ENCODE measurements at places on chromosomes 7 and 10.

- DNase-seq = no peak
Observed at GRCh38 chr7:151607464-151607867, 87.8 kb upstream of the RHEB start.

DNA sequence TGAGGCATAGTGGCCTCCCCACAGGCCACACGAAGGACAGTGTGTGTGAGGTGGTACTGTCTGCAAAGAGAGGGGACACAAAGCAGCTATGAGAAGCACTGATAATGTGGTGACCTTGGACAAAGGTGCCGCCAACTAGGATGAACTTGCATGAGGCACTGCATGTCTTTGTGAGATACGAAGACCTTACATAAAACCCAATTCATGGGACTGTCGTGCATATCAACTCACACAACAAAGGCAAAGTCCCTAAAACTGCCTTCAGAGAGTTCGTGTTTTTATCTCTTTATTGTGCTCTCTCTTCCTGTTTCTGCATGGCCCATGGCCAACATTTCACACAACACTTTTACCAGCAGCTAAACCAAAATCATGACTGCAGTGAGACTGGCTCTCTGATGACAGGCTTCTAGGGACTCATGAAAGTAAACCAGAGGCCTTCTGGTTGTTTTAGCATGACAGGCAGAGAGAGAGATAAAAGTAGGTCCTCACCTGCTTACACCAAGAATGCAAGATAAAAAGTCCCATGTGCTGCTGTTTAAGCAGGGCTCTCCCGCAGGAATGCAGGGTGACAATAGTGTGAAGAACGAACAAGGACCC lies 347.8 kb downstream of the ELMO1 start:
- peak; percentile 23 for DNase-seq

- DNase-seq = no peak
Observed at GRCh38 chr10:11673346-11674280, 62.2 kb upstream of the USP6NL start.

DNA sequence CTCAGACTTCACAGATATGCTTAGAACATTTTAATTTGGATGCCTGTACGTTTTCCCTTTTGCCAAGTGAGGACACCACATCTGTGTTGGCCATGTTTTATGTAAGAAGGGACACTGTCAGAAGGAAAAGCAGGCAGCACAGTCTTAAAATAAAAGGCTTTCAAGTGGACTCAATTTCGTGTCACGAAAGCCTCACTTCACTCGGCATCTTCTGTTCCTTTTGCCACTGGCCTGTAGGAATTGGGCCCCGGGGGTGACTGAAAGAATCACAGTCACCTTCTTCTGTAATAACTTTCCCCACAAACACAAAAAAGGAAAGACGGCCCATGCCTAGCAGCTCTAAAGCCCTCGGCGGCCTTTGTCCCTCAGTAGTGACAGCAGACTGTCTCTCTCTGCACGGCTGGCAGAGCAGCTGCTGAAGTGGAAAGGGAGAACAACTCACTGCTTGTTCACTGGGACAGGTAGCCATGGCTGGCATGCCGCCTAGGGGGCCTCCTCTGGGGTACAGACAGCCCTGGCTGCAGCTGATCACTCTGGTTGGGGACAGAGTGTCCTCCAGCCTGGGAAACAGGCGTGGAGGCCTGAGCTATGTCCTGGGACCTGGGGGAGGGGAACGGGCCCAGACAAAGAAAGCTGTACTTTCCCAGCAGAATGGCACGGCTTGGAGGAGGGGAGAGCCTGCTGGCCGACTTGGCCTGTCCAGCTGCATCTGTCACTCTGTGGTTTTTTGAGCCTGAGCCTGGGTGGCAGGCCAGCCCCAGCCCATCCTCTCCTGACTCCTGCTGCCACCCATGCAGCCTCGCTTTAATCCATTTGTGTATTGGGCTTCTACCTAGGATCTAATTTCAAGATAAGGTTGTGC lies 4.4 kb downstream of the RASSF4 start:
- peak; percentile 91 for DNase-seq

DNA sequence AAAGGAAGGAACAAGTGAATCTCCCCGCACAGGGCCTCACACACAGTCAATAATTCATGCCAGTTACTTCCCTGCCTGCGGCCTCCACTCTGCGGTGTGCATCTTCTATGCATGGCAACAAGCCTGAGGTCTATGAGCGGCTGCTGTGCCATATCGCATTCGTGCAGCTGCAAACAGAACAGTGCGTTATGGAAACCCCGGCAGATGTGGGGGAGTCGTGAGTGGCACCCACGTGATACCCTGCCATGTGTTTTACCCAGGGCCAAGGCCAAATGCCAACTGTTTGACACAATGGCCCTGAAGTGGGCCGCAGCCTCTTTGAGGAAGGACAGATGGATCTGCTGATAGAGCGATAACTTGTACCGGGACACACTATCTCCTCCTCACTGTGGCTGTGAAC lies 13.4 kb downstream of the TNS3 start:
- DNase-seq = peak; percentile 73

GRCh38 chr7:7795630-7796121 lies 77.3 kb upstream of the RPA3 start:
- DNase-seq = no peak

- no peak for DNase-seq
Observed at GRCh38 chr7:99061001-99061776, 82.7 kb downstream of the SMURF1 start.

DNA sequence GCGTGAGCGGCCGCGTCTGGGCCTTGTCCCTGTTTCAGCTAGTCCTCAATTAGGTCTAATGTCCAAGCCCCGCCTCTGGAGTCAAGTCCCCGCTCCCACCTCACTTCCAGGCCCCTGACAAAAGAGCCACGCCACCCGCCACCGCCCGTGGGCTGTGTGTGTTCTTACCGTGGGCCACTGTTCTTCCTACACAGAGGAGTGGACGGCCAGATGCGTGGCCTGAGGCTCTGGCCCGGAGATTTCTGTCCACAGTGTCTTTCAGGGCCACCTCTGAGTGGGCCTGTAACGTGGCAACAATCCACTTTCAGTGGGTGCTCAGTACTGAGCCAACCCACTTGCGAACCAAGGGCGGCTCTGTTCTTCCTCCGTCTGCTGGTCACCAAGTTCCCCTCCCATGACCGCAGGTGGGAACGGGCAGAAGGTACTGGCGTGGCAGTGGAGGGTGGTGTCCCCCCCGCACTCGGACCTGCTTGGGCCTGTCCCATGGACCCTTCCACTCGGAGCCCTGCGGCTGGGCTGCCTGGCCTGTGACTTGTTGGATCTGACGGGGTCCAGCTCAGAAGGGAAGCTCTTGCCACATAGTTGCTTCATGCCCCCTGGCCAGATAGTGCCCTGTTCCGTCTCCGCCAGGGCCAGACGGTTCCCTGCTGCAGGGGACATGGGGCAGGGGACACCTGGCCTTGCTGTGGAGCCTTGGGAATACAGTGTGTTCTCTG lies 15.0 kb upstream of the ZFAND2A start:
- DNase-seq = no peak

- no peak for DNase-seq
Observed at GRCh38 chr7:24825931-24826661, 68.8 kb upstream of the GSDME start.

DNA sequence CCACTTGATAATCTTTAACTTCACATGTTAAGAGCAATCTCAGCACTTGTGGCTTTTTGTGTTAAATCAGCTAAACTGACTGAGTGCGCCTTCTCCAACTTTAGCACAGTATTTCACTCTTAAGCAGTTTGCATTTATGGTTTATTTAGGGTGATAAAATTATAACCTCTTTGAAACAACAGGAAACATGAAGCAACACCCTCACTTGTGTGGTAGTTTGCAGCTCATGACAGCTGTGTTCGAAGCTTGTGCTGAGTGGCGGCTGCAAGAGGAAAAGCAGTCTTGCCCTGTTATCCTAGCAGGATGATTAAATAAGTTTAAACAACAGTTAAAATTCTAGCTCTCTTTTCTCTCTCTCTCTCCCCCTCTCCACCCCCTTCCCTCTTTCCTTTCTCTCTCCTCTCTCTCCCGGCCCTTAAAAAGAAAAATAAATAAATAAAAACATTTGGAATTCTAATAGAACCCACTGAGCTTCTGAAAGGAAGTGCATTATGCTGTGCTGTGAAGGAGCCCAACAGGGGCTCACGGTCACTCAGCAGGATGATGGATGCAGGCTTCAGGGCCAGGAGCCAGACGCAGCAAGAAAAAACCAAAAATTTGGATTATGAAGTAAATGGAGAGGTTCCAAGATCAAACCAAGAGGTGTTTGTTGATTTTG lies 25.2 kb downstream of the OGDH start:
- peak; percentile 56 for DNase-seq

GRCh38 chr10:10629512-10629911 lies 388.2 kb upstream of the CELF2 start:
- DNase-seq = peak; percentile 8

DNA sequence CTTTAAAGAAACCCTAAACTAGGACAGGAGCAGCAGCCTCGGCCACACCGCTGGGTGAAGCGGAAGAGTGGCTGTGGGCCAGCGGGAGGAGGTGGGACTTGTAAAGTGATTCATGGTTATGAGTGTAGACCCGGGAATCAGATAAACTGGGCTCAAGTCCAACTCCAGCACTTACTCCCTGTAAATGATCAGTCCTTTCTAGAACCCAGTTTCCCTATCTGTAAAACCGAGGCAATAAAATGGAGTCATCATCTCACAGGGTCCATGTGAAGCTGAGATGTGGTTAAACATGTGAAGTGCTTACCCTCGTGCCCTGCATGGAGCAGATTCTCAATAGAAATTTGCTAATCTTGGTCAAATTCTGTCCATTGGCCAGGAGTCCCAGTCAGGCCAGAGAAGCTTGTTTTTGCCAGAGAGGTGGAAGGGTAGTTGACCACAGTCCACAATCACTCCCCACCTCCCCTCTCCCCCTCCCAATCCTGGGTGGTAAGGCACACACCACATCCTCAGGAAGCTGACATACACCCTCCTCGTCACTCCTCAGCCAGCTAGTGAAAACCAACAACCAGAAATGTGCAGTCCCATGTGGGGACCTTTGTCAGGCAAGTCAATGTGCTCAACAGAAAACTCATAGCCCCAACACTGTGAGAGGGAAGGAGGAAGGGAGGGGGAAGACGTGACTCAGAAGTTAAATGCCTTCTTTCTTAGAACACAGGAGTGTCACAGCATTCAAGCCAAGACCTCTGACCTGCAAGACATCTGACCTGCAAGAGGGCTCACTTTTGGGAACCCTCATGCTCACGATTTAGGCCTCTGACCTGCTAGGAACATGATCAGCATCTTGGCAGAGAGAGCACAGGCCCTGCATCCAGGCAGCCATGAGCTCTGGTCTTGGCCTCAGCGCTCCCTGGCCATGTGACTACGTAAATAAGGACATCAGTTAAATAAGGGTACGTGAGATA lies 145.1 kb downstream of the PLXNA4 start:
- DNase-seq = no peak

DNA sequence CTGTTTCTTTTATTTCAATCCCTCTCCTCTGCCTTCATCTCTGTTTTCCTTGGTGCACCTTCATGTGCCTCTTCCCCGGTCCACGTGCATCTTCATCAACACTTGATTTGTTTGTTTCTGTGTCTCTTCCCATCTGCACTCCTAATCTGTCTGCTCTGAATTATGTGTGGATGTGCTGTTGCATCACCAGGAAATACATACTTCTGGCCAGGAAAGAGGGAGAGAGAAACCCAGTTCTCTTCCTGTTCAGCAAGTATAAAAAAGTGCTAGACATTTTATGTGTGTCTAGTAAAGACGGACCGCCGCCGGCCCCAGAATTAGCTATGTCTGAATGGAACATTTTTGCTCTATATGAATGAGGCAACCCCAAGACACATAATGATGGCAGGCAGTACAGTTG lies 93.8 kb downstream of the CALD1 start:
- DNase-seq = peak; percentile 45

DNA sequence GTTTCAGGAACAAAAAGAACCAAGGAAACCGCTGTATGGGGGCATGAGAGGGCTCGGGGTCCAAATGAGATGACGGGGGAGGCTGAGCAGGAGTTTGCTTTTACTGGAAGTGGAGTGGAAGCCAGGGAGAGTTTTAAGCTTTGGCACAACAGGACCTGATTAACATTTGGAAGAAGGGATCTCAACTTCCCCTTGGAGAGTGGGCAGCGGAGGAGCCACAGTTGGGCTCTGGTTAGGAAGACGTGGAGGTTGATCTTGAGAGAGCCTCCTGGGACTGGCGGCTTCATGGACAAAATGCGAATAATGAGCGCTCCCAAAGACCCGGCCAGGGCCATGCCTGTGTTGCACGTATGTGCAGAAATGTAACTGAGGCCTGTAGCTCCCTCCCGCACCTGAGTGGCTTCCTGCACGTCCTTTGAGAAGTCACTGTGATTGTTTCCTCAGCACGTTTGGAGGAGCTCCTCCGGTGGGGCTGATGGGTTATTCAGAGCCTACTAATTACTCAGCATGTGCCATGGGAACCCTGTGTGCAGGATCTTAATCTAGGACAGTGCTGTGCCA lies 595.3 kb upstream of the MGMT start:
- DNase-seq = no peak

DNA sequence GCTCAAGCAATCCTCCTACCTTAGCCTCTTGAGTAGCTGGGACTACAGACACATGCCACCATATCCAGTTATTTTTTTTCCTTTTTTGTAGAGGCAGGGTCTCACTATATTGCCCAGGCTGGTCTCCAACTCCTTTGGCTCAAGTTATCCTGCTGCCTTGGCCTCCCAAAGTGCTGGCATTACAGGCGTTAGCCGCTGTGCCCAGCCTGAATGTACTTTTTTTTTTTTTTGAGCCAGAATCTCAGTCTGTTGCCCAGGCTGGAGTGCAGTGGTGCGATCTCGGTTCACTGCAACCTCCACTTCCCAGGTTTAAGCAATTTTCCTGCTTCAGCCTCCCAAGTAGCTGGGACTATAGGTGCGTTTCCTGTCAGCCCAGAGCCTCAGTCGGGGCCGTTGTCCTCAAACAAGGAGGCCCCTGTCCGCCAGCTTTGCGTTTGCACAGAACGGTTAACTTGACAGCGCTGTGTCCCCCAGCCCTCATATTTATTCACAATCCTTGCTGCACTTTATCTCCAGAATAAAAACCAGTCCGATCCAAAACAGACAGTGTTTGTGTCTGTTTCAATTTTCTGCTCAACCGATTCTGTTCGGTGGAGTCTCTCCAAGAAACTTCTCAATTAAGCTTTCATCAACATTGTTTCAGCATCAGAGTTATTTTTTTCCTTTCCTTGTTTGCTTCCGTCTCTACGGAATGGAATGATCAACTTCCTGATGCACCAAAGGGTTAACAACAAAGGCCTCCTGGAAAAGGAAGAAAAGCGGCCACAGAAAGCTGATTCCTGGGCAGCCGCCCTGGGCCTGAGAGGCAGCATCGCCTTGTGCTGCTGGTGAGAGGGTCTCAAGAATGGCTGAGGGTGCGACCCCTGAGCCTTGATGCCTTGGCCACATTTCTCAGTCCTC lies 64.5 kb downstream of the PDIA4 start:
- DNase-seq = peak; percentile 58

DNA sequence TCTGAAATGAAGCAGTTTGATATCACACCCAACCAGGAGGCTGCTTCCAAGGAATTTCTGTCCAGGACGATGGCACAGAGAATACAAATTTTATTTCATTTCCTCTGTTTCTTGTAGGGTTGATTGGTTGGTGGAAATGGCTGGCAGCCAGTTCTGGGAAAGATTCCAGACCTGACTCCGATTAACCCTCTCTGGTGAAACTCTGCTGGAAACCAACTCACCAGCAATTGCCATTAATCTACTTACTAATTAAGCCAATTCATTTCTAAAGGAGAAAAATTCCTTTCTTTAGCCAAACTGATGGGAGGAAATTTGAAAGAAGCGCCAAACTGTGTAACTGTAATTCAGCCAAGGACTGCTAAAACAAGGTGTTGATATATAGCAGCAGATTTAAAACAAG lies 10.7 kb downstream of the PTF1A start:
- DNase-seq = no peak

Data from muscle of leg (tissue), 16 donors.